ENCODE measurements at places on chromosomes 4 and X.

DNA sequence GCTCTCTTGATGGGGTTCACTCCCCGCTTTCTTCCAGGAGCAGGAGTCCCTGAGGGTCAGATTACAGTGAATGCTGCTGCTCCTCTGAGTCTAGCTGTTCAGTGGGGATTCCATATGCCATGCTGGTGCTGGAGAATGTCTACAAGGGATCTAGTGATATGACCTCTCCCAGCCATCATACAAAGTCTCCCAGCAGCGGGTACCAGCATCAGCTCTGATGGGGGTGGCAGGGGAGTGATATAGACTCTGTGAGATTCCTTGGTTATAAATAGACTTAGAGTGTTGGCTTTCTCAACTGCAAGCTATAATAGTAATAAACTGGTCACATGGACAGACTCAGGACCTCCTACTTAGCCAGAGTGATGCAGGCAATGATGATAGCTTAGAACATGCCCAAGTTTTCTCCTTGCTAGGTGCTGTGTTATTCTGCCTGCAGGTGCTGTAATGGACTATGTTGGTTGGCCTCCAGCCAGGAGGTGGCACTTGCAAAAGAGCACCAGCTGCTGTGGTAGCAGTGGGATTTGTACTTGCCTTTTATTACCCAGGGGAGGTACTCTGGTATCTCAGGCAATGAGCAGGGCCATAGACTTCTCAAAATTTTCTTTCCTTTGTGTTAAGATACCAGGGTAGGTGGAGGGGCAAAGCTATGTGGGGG lies 202.9 kb downstream of the CHIC1 start:
- no peak for DNase-seq

GRCh38 chrX:124211312-124211942 lies 121.0 kb upstream of the TEX13D start:
- DNase-seq, result peak; percentile 35

- no peak for DNase-seq
These were observed 9.0 kb downstream of the DOCK11 start for GRCh38 chrX:118504581-118504980.

GRCh38 chr4:113603911-113604310 lies 157.6 kb downstream of the CAMK2D start:
- no peak for DNase-seq

DNA sequence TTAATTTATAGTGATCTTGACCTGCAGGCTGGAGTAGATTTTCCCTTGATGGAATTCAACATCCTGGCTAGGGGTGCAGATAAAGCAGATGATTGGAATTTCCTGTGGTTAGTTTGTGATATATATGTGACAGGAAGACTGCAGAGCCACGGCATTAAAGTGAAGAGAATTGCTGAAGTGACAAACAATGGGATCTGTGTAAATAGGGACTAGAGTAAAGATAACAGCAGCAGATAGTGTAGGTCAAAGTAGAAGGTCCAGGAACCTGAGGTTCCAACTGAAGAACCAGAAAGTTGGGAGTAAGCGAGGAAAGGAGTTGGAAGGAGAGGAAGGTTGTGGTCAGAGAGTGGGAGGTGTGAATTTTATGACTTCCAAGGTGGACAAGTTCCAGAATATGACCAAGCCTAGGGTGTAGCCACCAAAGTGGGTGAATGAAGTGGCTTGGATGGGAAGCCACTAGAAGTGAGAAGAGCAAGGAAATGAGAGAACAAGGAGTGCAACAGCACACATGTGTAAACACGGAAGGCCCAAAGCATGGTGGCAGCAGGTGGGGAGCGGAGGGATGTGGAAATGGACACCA lies 325.0 kb downstream of the RAB28 start:
- DNase-seq, result peak; percentile 57

DNA sequence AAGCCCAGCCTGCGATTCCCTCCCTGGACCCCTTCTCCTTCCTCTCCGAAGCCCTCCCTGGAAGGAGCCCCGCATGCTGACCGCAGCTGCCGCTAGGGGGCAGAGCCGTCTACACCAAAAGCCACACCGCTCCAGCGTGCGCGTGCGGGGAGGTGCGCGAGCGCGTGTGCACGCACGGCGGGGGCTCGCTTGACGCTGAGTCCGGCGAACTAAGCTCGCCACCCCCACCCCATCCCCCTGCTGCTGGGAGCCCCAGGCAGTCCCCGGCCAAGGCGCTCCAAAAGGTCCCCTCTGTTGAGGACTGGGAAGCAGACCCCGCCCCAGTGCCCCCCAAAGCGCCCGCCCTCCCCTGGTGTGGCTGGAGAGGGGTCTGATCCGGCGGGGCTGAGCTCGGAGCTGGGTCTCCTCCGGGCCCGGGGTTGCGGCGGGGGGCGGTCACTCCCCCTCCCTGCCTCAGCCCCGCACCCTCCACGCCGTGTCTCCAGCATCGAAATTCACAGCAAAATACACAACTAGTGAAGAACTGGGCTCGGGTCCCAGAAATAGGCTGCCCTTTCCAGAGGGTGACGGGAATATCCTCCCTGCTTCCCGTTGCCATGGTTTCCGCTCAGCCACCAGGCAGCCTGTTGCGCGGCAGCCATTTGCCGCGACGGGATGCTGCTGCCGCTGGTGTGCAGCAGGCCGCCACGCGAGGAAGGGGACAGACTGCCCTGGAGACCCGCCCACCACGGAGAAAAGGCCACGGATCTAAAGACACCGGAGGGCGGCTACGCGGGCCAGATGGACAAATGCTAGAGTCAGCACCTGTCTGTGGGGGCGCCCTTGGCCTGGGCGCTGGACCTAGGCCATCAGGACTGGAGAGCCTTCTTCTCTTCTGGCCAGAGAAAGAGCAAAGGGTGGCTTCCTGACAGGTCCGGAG lies 11.2 kb upstream of the CCNQ start:
- no peak for DNase-seq

GRCh38 chrX:154695911-154696675 lies 42.7 kb upstream of the CTAG2 start:
- DNase-seq, result no peak

DNA sequence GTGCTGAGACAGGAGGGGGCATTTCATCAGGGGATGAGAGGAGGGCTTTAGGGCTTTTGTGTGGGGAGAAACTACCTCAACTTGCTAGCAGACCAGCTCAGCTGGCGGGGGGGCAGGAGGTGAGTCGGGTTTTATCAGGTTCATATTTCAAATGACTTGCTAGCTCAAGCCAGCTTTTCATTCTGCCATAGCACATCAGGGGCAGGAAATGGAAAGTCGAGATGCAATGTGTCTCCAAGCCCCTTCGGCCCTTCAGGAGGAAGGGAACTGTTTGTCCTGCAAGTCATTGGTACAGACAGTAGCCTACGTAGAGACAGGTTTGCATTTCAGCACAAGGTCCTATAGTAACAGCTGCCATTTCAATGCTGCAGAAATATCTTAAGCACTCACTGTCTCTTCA lies 194.1 kb downstream of the PTTG2 start:
- no peak for DNase-seq

- no peak for DNase-seq
These were observed 3.9 kb downstream of the PLP1 start for GRCh38 chrX:103780336-103781061.

DNA sequence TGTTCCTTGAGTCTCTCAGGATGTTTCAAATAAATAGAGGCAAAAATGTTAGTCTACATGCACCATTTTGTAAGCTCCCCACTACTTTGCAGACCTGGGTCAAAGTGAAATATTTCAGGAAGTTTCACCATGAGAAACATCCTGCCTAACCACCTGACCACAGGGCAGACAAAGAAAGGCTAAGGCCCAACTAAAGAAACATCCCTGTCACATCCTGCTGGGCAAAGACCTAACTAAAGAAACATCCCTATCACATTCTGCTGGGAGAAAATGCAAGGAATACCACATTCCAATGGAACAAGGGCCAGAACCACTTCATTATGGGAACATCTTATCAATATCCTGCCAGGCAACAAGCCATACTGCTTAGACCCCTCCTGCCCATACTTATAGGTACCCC lies 1303.4 kb downstream of the TECRL start:
- DNase-seq, result no peak

DNA sequence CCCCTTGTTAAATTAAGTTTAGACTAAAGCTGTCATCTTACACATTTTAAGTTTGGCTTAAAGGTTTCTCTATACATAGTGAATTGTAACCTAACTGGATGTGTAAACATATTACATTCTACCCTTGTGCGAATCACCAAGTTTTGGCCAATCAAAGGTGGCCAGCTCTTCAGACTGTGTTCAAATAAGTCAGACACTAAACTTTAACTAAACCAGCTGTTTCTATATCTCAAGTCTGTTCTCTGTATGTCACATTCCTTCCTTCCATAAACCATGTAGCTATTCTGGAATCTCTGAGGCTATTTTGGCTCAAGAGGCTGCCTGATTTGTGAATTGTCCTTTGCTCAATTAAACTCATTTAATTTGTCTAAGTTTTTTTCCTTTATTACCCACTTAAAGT lies 6.7 kb downstream of the SULT1B1 start:
- DNase-seq, result no peak

- DNase-seq, result no peak
These were observed 30.8 kb downstream of the NOP14 start for GRCh38 chr4:2932321-2932950.

- DNase-seq, result no peak
These were observed 116.1 kb upstream of the ARHGAP24 start for GRCh38 chr4:85358831-85359230.

- DNase-seq, result no peak
These were observed 456.3 kb downstream of the PDGFC start for GRCh38 chr4:156515295-156515694.

GRCh38 chr4:67573193-67573592 lies 14.7 kb downstream of the STAP1 start:
- no peak for DNase-seq

DNA sequence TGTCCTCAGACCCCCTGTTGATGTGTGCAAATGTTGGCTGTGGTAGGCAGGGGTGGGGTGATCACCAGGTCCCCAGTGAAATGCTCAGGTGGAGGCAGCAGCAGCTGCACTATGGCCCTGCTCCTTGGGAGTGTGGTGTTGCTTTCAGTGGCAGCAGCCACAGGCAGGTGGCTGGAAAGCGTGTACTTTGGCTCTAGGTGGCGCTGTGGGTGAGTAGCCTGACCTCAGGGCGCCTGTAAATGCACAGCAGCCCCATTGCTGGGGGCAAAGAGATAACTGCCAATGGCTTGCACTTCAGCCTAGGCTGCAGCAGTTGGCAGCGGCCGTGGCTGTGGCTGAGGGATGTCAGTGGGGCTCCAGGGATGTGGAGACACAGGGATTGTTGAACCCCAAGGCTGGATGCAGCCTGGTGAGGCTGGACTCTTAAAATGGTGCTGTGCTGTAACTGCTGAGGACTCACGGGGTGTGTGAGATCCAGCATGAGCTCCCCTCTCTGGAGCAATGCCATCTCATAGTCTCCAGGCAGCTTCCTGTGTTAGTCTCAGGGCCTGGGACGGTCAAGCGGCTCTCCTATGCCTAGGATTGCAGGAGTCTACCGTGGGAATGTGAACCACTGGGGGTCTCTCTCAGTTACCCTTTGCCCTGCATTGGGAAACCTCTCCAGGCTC lies 421.7 kb upstream of the HTR2C start:
- no peak for DNase-seq

DNA sequence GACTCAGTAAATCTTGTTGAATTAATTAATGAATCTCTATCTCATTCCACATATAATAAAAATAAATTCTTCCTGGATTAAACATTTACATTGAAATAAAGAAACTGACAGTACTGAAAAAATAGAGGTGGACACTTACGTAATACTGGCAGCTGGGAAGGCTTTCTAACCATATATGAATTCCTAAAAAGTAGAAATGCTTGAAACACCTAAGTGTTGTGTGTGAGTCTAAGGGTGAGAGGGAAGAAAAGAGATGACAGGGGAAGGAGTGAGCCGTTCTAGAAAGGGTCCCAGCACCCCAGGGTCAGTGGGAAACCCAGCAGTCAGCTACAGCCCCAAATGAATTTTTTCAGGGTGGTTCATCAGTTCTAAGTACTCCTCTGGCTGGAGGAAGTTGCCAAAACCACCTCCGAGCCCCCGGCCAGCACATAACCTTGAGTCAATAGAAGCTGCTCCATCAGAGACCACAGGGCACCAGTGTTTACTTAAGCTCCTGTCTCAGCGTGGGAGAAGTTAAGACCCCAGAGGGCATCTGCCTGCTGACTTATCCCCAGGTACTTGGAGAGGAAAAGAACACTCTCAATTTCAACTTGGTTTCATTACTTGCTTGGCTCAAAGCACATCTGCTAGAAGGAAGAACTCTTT lies 18.3 kb downstream of the GAB3 start:
- DNase-seq, result no peak

DNA sequence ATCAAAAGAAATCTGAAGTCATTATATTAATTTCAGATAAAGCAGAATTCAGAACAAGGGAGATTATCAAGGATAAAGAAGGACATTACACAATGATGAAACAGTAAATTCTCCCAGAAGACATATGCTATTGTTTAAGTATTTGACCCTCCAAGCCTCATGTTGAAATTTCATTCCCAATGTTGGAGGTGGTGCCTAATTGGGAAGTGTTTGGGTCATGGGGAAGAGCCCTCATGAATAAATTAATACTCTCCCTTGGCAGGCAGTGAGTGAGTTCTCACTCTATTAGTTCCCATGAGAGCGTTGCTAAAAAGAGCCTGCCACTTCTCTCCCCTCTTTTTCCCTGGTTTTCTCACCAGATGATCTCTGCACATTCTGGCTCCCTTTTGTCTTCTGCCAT lies 249.9 kb upstream of the GRIA3 start:
- no peak for DNase-seq

- no peak for DNase-seq
These were observed 326.4 kb downstream of the DCHS2 start for GRCh38 chr4:154164931-154165839.

DNA sequence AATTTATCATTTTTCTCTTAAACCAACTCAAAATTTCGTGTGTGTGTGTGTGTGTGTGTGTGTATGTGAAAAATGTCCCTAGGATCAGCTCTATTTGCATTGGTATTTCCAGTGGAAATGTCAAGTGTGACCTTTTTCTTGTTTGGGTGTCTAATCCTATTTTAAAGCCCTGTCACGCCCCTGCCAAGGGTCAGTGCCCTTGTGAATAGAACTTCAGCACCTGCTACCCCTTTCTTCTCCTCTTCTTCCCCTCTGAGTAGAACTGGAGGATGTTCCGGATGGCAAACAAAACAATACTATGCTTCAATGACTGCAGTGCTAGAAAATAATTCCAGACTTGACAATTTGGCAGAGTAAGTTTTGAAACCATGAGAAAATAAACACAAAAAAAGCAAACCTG lies 67.3 kb downstream of the SPRY1 start:
- no peak for DNase-seq

- no peak for DNase-seq
These were observed 854.2 kb downstream of the CENPC start for GRCh38 chr4:66691101-66691500.

GRCh38 chr4:113146876-113147358 lies 97.5 kb downstream of the ANK2 start:
- no peak for DNase-seq

- DNase-seq, result no peak
These were observed 56.2 kb downstream of the SPATA18 start for GRCh38 chr4:52107336-52107735.

- DNase-seq, result no peak
These were observed 20.1 kb downstream of the GPR143 start for GRCh38 chrX:9745417-9746115.

DNA sequence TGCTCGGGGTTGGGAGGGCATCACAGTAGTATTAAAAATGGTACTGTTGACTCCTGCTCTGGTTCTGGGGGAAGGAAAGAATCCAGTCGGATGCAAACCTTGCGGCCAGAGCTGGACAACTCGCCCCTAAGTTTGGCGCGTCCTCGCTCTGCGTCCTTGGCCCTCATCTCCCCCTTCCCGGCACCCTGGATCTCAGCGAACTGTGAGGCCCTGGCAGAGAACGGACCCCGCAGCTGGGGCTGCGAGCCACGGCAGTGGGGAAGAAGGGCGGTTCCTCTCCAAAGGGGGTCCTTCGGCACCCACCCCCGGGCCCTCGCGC lies 14.0 kb downstream of the ARHGEF6 start:
- DNase-seq, result no peak

GRCh38 chr4:24816797-24817196 lies 21.4 kb downstream of the SOD3 start:
- DNase-seq, result no peak

Data from NCI-H187 treated with DMSO at 0.1 percent for 48 hours (cell line).